ENCODE measurements at places on chromosomes 6 and 20. TPM values are rescaled to one million over a fixed set of nuclear protein-coding genes. Genes with fewer than 3 reads are reported as not detected.

DNA sequence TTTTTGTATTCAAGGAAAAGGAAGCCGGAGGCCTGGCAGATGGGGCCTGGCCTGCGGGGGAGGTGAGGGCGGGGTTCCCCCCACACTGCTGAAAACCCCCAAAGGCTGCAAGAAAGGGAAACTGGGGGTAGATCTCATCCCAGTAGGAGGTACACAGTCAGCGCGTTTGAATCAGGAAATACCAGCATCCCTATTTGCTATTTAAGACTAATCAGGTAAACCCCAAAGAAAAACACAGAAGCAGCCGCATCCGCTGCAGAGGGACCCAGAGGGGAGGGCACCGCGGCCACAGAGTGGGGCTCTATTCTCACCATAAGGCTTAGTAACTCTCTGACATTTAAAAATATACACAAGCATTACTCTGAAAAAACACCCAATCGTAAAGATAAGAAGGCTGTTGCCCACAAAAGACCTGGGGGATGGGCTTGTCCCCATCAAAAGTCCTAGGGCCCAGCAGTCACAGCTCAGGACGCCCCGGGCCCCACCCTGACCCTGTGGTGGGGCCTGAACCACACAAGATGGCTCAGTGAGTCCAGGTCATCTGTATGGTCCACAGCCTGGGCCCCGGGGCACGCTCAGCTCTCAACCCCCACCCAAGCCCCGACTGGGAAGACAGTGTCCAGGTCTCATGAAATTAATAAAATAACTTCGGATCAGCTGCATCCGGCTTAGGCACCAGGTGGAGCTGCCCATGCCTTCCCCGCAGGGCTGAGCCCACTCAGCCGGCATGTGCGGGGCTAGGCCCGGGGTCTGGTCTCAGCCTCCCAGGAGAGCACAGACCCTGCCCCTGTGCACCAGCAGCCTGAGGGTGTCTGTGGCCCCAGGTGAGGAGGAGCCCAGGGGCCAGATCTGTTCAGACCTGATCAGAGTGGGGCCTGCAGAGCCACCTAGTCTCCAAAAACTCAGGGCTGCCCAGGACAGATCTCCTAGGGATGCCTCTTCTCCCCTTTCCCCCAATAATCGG lies 31.0 kb downstream of the KCNQ2 start:
- DNase-seq, result no peak

- DNase-seq, result no peak
Measured at GRCh38 chr6:16909658-16910360, 148.5 kb upstream of the ATXN1 start.

DNA sequence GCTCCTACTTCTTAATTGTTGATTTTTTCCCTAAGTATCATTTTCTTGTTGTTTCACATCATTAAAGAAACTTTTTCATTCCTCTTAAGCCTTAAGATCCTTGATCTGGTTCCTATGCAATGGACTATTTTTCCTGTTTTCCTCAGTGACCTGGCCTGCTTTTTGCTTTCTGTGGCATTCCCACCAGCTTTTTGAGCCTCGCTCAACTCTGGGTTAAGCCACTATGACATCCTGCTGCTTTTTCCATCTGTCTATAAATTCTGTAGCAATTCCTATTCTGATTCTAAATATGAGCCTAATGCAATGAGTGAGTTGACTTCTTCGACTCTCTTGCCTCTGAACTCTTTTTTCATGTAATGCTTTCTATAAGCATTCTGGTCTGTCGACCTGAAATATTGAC lies 160.3 kb downstream of the GRM1 start:
- no peak for DNase-seq

- no peak for DNase-seq
Measured at GRCh38 chr6:113894712-113895674, 37.8 kb downstream of the MARCKS start.

- no peak for DNase-seq
Measured at GRCh38 chr6:137853569-137854213, 13.4 kb upstream of the TNFAIP3 start.

ACTL10 gene
- not detected for total RNA-seq

SDC4 gene
- total RNA-seq, result 88.4 TPM

Data from H4 (cell line).